SHP77 treated with DMSO at 0.1 percent for 48 hours (cell line): ENCODE measurements at places on chromosomes 7 and 10.

DNA sequence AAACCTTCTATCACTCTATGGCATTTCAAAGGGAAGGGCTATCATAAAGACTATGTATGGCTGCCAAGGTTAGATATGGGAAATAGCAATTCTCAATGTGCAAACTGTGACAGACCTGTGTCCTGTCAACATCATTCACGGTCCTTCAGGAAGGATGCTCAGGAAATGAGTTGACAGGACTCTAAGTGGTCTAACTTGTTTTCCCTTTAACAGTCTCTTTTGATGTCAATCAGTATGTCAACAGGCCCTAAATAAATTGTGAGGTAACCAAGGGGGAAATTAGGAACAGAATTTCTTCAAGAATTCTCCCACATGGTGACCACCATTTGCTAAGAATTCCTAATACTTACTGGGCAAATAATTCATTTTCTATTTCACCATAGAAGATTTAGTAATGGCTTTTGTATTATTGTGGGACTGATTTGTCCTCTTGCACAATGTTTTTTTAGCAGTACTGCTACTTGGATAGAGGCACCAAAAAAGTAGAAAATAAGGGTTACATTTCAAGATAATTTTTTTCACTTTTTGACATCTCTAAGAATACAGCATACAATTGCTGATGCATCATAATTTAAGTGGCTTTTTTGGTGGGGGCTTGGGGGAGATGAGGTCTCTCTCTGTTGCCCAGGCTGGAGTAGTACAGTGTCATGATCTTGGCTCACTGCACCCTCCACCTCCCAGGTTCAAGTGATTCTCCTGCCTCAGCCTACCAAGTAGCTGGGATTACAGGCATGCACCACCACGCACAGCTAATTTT is 275.8 kb downstream of the CACNA2D1 start:
- peak; percentile 45 for DNase-seq

- DNase-seq = peak; percentile 53
These were observed 194.6 kb downstream of the COBL start for GRCh38 chr7:51121931-51122425.

DNA sequence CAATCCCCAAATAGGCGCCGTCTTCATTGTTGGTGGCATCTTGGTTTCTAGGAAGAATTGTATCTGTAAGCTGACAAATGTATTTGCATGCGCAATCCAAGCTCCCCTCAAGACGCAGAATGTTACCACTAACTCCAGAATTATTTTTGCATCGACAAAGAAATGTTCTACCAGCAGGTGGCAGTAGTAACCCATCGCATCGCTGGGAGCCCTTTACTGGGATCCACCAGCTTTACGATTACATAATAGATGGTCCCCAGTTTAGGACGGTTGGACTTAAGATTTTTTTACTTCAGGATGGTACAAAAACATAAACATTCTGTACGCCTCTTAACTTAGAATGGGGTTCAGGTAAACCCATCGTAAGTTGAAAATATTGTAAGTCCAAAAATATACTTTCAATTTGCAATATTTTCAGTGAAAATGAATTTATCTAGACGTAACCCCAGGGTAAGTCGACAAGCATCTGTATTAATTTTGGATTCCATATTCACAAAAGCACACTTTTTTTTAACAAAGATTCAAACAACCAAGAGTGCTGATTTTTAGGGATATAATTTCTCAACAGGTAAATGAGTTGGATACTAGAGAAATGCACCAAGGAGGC is 114.0 kb upstream of the COBL start:
- DNase-seq = peak; percentile 65

- DNase-seq = no peak
These were observed 307.8 kb downstream of the PTPRN2 start for GRCh38 chr7:158279539-158280447.

DNA sequence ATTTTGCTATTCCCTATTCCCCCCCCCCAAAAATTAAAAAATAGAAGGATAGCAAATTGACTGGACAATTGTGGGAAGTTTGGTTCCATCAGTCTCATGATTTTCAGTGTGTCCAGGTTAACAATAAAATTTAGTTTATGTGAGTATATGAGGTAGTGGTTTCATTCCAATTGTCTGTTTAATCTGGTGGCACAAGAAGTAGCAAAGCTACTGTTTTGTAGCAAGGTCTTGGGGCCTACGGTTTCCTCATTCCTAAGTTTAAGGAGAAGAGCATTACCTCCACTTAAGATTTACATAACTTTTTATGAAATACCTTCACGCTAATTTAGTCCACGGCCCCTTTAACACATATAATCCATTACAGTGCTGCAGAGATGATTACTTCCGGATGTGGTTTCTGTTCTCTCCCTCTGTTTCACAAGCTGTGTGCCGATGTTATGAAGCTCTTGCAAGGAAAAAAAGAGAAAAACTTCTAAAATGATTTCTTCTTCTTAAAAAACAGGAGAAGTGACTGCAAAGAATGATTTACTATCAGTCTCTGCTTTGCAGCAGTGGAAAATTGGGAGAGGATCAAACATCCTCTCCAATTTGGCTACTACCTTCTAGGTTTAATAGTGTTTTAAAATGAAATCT is 32.7 kb upstream of the NPVF start:
- DNase-seq = peak; percentile 33

- no peak for DNase-seq
These were observed 13.4 kb downstream of the NOC3L start for GRCh38 chr10:94349327-94349726.

DNA sequence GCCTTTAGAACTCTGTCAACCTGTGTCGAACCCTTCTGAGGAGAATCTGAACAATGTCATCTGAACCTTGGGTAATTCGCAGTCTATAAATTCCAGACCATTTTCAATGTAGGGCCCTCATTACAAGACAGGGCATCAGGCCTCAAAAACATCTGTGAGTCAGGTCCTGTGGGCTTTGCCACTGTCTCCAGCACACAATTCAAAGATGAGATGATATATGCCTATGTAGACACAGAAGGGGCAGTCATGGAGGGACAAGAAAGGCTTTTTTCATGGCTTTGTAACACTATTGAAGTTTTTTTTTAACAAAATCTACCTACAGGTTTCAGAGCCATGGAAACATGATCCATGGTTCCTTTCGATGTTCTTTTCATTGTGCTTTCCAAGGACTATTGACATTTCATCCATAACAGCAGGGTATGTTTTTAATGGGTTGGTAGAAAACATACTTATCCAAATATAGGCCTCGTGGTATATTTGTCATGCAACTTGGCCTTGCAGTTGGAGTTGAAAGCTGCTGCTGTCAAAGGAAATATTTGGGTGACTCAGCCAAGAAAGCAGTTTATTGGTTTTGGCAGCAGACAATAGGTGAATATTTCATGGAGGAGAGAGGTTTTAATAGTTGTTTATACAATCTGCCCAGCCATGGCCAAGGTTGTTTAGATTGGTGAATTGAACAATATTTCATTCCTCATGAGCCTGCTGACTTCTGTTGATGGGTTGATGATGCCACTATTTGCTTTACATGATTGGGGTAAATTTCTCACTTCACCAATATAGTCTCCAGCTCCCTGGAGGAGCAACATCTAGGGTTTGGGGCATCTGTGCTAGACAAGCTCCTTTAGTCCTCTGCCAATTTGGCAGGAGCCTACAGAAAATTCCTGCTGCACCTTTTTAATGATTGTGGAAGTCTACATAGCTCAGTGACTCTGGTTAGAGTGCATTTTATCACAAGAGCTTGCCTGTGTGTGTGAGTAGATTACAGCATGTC is 158.4 kb upstream of the TMEM72 start:
- DNase-seq = peak; percentile 44

DNA sequence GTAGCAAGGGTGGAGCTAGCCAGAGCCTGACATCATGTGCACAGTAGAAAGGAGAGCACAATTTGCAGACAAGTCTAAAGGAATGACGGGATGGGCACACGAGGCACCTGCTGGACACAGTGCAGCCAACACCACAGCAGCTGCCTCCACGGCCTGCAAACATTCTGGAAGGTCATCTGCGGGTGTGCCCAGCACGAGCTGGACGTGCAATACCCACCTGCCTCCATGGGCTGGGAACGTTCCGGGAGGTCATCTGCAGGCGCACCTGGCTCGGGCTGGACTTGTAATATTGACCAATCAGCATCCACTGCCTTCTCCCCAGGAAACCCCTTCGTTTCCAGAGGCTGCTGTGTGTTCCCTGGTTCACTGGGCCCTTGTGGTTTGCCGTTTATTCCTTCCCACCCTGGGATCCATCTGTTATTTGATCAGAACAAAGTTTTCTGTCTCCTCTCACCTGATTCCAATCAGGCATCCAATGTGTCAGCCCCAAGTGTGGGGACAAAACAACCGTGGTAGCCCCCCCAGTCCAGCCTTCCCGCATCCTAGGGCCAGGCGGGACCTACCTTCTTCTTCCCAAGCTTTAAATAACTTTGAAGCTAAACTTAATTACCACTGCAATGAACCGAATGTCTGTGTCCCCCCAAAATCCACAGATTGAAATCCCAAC is 243.4 kb upstream of the PPP2R2D start:
- DNase-seq = no peak
